CD4-positive, alpha-beta T cell (primary cell): ENCODE measurements at places on chromosomes 5 and 9.

DNA sequence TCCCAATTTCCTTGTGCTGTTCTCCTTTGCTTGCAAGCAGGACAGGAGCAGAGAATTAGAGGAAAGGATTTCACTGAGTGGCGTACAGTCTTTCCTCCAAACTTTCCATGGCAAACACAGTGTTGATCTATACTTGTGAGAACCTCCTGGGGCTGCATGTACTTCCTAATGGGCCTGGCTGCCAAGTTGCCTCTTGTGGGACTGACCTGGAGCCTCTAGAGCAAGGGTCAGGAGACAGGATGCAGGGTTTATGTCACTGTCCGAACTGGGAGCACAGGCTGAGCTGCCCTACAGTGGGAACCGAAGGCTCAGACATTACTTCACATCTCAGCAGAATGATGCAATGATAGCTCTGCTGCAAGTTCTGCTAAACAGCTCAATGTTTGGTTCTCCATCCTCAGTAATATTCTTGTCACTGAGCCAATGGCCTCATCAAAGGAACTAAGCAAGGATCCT lies 102.3 kb downstream of the ENC1 start:
- DNase-seq: no peak

DNA sequence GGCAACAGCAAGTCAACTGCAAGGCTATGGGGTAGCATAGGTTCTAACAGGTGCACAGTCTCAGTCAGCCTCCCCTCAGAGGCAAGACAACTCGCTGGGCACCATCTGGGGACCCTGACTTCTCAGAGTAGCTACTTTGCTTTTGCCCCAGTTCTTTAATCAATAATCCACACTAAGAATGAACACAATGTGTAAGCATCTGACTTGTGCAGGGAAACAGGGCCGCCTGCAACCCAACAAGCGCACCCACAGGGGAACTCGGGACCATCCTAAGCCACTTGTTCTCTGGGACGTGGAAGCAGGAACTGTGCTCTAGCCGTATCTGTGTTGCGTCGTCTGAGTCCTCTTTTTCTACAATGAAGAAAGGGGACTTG lies 1.9 kb downstream of the MOB3B start:
- DNase-seq: no peak

DNA sequence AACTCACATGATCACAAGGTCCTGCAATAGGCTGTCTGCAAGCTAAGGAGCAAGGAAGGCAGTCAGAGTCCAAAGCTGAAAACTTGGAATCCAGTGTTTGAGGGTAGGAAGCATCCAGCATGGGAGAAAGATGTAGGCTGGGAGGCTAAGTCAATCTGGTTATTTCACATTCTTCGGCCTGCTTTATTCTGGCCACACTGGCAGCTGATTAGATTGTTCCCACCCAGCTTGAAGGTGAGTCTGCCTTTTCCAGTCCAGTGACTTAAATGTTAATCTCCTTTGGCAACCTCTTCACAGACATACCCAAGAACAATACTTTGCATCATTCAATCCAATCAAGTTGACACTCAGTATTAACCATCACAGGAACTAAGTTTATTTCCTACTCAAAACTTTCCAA lies 453.4 kb downstream of the TLE4 start:
- no peak for DNase-seq

DNA sequence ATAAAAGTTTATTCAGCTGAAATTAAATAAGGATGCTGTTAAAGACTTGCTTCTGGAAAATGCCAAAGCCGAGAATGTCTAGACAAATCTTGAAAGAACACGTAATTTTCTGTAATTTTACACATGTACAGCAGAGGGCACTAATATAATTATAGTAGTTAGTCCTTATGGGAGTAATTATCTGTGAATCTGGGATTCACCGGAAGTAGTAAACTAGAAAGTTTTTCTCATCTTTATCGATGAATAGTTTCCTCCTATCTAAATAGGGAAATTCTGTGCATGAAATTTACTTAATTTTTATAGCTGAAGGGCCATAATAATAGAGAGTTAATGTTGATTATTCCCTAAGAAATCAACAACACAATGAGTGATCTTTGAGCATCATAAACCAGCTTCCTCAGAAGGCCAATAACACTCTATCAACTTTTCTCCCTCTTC lies 18.4 kb upstream of the CNTLN start:
- no peak for DNase-seq

DNA sequence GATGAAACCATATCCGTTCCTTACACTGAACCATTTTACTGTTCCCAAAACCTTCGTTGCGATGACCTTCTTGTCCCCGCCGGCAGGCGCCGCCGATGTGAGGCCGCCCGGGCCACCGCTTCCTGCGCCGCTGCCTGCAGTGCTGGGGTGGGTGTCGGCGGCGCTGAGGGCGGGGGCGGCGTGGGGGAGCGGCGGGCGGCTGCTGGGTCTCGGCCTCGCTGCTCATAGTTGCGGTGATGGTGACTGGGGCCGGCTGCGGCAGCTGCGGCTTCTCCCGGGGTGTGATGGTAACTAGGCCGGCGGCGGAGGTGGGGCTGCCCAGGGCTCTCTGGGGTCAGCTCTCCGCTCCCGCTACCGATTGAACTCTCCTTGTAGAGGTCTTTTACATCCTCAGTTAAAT lies 14.1 kb upstream of the OR2S2 start:
- peak; percentile 40 for DNase-seq

GRCh38 chr9:15722888-15723287 lies 170.0 kb downstream of the CCDC171 start:
- DNase-seq: no peak

DNA sequence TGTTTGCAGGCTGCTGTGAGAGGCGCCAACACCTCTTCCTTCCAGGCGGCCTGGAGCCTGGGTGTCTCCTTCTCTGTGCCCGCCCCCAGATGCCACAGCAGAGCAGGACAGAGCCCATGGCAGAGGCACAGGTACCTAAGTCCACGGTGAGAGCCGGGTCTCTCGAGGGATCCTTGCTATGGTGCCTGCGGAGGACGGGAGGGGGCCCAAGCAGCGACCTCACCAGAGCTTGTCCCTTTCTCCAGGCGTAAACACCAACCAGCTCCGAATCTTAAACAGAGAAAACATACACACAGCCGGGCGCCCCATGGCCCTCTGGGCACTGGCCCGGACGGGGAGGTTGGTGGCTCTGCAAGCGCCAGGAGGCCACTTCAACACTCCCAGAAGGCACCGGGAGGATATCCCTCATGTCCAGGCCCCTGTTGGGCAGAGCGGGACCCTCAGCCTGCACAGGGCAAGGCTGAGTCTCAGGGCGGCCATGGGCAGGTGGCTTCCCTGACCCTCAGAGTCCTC lies 11.8 kb downstream of the CCDC187 start:
- no peak for DNase-seq
